NCI-H187 (cell line): ENCODE measurements at places on chromosomes 5 and 9.

GRCh38 chr9:124258607-124259157 is 933 bp downstream of the NEK6 start:
- no peak for DNase-seq

DNA sequence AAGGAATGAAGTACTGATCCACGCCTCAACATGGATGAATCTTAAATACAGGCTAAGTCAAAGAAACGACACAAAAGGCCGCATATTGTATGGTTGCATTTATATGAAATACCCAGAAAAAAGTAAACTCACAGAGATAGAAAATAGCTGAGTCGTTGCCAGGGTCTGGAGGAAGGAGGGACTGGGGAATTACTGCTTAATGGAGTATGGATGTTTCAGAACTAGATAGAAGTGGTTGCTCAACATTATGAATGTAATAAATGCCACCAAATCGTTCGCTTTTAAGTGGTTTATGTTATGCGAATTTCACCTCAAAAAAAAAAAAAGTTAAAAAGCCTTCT is 784 bp upstream of the MSANTD3 start:
- DNase-seq: no peak

DNA sequence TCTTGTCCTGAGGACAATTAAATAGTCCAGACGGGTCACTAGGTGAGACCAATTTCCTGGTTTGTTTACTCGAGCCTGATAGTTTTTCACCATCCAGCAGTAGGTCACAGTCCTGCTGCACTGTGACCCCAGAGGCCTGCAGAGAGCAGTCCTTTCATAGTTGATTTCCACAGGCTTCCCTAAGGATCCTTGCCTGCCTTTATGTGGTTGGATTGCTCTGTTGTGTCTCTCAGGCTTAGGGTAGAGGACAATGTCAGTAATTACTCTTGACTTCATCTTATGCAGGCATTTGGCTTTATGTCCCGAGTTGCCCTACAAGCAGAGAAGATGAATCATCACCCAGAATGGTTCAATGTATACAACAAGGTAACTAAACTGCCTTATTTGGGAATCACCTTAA is 9.0 kb upstream of the CATSPER3 start:
- no peak for DNase-seq

DNA sequence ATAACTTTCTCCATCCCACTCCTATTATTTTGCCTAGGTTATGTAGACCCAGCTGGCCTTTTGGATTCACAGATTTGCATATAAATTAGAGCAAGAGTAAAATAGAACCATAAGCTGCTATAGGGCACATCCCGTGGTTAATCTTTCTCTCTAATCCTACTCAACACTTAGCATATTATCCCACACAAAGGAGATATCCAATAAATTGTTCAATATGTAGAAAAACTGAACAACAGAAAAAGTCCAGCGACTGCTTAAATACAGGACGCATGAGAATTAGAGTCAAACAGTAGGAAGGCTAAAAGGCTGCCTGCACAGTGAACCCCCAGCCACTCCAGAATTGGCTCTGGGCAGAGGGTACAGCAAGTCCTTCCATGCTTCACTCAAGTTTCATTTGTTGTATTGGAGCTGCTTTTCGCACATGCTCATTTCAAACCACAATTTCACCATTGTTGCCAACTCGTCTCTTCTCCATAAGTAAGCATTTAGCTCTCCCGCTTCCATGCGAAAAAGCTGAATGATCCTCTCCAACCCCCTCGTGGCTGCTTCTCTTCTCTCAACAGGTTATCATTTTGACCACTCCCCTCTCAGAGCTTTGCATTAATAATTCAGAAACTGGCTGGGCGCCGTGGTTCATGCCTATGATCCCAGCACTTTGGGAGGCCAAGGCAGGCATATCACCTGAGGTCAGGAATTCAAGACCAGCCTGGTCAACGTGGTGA is 14.1 kb upstream of the IQGAP2 start:
- DNase-seq: no peak

- no peak for DNase-seq
These were observed 15.1 kb downstream of the TTC1 start for GRCh38 chr5:160023908-160024630.

GRCh38 chr5:147472664-147473475 is 37.0 kb downstream of the DPYSL3 start:
- DNase-seq: no peak

GRCh38 chr9:125380406-125380805 is 118.8 kb downstream of the GAPVD1 start:
- DNase-seq: no peak

GRCh38 chr9:88143179-88143578 is 4.9 kb upstream of the SPATA31C2 start:
- DNase-seq: no peak

GRCh38 chr9:68428481-68428880 is 72.1 kb downstream of the PGM5 start:
- no peak for DNase-seq

DNA sequence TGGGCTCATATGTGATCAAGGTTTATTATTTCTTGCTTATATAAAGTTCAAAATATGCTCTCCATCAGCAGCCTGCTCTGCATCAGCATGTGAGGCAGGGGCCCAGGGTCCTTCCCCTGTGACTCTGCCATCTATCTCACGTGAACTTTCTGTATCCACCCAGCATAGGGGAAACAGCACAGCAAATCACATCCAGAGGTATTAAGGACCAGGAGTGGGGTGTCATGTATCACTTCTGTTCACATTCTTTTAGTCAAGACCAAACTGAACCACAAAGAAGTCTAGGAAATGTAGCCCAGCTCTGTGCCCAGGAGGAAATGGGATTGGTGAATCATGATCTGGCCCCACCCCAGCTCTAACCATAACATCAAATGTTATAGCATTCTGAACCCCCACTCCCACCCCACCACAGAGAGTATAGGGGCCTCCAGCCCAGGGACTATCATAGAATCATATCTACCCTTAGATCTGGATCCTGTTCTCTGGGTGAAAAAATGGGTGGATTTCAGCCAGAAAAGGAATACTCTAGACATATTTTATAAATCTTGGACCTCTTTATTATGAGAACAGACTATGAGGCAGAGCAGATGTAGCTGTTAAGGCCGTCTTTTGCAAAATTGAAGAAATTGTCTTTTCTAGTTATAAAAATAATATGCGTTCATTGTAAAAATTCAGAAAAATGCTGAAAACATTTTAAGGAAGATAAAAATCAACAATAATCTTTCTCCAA is 473.7 kb downstream of the ARHGEF28 start:
- DNase-seq: no peak

GRCh38 chr5:79727451-79728355 is 38.1 kb downstream of the CMYA5 start:
- DNase-seq: no peak

DNA sequence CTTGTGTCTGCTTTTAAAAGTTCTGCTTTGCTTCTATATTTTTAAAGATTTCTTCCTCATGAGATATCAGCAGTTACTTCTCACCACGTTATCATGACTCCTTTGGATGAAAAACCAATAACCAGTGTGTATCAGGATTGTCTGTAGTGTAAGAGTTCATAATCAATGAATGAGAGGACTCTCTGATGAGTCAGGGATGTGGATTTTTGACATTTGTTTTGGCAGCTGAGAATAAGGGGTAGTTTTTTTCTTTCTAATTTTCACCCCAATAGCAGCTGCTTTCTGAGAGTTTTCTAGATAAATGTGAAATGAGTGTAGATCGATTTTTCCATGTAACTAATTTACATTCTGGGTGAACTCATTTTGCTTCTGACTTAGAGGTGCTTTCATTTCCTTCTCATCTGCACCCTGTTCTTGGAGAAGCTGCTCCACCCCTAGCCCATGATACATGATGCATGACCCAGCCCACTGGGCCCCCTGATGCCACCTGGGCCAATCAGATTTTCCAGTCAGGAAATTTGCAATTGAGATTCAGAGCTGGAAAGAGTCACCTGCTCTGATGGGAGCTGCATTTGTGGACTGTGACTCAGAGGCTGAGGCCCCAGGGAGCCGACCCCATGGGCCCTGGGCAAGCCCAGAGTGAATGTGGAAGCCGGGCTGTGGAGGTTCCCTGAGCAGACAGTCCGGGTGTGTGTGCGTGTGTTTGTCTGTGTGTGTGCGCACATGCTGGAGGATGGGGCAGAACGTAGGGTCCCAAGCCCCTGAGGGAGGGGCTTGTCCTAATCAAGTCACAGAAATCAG is 159.3 kb downstream of the RGS3 start:
- DNase-seq: no peak

- DNase-seq: no peak
These were observed 282.4 kb downstream of the EFNA5 start for GRCh38 chr5:107388141-107388861.

GRCh38 chr5:56837956-56838355 is 22.6 kb downstream of the MAP3K1 start:
- no peak for DNase-seq

- DNase-seq: no peak
These were observed 26.1 kb upstream of the MATR3 start for GRCh38 chr5:139267481-139267880.

GRCh38 chr9:134835448-134835847 is 45.2 kb upstream of the FCN2 start:
- DNase-seq: no peak

- no peak for DNase-seq
These were observed 1.4 kb upstream of the LMX1B start for GRCh38 chr9:126612326-126612812.

GRCh38 chr9:2228132-2228531 is 213.0 kb downstream of the SMARCA2 start:
- peak; percentile 50 for DNase-seq

- DNase-seq: no peak
These were observed 80.3 kb downstream of the GADD45G start for GRCh38 chr9:89684912-89685636.

- DNase-seq: no peak
These were observed 132.9 kb upstream of the NR3C1 start for GRCh38 chr5:143536364-143536763.

DNA sequence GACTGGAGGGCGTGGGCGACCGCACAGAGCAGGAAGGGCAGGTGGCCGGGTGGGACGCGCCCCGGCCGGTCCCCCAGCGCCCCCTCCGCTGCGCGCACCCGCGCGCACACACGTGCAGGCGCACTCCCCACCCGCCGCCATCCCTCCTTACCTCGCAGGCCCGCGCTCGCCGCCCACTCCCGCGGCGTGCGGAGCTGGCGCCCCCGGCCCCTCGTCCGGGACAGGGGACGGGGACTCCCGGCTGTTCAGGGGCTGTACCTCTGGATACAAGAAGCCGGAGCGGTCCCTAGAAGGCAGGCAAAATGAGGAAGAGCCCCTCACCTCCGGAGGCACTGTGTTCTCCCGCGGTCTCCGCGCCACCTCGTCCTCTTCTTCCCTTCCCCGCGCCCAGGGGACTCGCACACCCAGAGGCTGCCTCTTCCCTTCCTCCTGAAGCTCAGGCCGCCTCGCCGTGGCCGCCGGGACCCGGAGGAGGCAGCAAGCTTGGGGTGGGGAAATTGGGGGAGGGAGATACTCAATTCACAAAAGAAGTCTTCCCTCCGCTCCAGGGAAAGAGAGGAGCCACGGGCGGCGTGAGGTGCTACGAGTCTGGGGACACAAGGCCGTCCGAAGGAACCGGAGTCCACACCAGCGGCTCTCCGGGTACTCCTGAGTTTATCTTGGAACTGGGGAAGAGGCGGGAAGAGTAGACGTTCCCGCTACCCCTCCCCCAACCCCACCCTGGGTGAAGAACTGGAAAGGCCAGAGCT is 1.4 kb upstream of the GABRB2 start:
- peak; percentile 33 for DNase-seq

GRCh38 chr9:76136986-76137385 is 246.5 kb downstream of the PCSK5 start:
- no peak for DNase-seq

DNA sequence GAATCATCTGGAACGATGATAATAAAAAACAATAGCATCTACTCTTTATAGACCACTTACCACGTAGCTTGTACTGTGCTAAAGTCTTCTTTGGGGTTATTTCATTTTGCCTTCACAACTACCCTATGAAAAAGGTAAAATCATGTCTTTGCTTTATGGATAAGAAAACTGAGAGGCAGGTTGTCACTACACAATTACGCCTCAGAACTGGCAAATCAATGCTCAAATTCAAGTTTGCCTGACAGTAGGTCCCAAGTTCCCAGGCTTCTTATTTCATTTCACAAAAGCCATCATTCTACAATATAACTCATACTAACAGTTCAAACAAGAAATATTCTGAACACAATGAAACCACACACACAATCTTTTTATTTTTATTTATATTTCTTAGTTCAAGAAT is 258.5 kb downstream of the GABRB2 start:
- DNase-seq: no peak

GRCh38 chr5:68370196-68370595 is 154.6 kb downstream of the PIK3R1 start:
- DNase-seq: no peak

- no peak for DNase-seq
These were observed 139.6 kb downstream of the HTR1A start for GRCh38 chr5:63822614-63823013.

- no peak for DNase-seq
These were observed 11.3 kb downstream of the AFAP1L1 start for GRCh38 chr5:149282966-149283332.

GRCh38 chr5:93598091-93599000 is 15.3 kb downstream of the NR2F1 start:
- no peak for DNase-seq

DNA sequence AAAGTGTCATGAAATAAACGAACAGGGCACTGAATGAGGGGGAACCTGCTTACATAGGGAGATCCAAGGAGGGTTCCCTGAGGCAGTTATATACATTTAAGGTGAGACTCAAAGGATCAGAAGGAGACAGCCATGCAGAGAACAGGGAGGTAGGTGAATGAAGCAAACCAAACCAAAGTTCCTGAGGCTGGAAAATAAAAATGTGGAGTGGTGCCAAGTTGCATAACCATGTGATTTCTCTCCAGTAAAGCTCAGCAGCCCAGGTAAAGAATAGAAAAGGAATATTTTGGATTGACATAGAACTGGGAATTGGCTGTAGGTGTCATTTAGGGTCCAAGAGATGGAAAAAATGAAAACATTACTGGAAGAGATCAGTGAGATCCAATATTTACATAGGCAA is 110.7 kb downstream of the CAAP1 start:
- no peak for DNase-seq

- no peak for DNase-seq
These were observed 5.1 kb downstream of the CAMK4 start for GRCh38 chr5:111229221-111229835.

- DNase-seq: no peak
These were observed 14.1 kb upstream of the MAP1B start for GRCh38 chr5:72093217-72093616.

GRCh38 chr9:19373527-19373926 is 6.5 kb downstream of the RPS6 start:
- DNase-seq: no peak

DNA sequence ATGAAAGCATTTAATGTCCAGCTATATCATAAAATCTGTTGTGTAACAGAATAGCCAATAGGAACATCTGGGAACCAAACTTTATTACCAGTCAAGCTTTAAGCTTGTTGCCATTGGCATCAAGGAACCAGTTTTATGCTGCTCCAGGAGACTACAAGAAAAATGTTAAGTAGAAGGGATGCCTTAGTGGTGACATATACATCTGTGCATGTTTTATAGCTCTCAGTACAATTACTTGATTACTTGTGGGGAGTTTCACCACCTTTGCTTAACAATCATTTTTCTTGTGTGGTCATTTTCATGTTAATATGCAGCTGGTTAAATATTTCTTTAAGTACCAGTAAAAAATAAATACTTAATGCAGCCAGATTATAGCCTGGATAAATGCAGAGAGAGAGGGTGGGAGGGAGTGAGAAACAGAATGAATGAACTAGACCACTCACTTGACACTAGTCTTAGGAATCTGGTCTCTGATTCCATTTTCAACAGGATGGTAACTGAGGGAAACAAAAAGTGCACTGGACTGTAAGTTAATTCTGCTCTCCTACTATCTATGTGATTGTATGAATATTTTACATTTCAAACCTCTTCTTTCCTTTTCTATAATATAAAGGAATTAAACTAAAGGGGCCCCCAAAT is 35.7 kb upstream of the LURAP1L start:
- DNase-seq: no peak
